ENCODE measurements at places on chromosomes 5 and 9. TPM values are rescaled to one million over a fixed set of nuclear protein-coding genes. Genes with fewer than 3 reads are reported as not detected.

DNA sequence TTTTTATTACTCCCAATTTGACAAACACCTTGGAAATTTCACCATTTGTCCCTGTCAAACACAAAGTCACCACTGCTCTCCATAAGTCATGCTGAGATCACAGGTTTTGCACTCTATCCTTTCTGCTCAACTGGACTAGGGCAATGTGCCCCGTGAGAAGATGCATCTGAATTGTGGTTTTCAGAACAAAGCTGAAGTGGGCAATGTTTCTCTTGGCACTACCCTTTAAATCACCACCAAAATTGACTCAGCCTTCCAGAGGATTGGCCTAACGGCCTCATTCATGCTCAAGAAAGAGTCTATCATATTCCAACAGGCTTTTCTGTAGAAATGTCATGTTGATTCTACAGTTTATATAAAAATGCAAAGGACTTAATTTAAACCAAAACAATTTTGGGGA is 81.0 kb upstream of the TRIO start:
- no peak for DNase-seq

DNA sequence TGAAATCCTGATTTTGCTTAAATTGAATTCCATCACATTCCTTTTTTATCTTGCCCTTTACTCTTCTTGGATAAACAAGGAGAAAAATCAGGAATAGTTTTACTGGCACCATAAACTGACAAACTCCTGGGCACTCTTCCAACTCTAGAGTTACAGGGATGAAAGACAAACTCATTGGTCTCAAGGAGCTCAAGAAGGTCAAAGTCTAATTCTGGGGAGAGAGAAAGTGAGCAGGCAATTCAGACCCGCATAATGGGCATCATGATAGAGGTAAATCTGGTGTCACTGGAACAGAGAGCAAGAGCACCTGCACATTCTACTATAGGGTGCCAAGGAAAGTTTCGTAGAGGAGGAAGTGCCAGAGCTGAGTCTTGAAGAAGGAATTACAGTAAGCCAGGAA is 64.8 kb downstream of the GRIN3A start:
- DNase-seq = no peak

DNA sequence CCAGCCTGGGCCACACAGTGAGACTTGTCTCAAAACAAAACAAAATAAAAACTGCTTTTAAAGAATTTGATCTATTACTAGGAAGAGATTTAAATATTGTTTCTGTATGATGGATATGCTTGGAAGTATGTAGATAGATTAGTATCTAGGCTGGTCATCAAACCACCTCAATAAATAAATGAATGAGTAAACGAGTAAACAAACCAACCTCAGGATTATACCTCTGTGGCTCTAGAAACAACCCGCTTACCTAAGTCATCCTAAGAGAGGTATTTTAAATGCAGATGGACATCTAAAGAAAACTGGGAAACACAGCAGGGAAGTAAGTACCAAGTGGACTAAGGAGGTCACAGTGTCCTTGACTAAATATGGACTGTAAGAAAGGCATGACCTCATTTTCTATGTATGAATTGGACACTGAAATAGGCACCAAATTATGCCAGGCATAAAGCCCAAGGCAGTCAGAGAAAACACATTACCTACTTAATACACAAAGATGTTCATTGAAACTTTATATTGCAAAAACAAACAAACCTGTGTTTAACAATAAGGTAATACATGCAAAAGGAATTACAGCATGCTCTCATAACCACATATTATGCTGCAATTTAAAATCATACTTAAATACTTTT is 7.3 kb downstream of the ANKH start:
- no peak for DNase-seq

OR13C9 gene
- not detected for total RNA-seq

ZDHHC11 gene
- total RNA-seq = 64.6 TPM

PHF24 gene
- total RNA-seq = 0.67 TPM
